ENCODE measurements at places on chromosomes 2 and 18. TPM values are rescaled to one million over a fixed set of nuclear protein-coding genes. Genes with fewer than 3 reads are reported as not detected.

DNA sequence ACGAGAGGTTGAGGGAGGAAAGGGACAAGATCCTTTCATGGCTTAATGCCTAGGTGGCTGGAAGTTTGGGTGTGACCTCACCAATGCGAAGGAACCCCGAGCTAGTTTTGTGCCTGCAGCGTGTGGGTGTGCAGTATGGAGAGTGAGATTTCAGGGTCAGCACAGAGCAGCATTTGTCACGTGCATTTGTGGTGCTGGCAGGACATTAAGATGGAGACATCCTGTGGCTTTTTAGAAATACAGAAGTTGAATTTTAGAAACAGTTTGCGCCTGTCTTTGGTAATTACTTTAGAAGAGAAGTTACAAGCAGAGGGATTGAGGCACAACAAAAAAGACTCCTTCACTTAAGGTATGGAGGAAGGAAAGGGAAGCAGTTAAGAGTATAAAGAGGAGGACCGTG lies 258.2 kb upstream of the THUMPD2 start:
- DNase-seq, result no peak
- H3K27ac ChIP-seq, result no peak overlapping the region
- no peaks in the 10 kb centered on the region for H3K36me3 ChIP-seq
- no peaks in the 10 kb centered on the region for H3K4me1 ChIP-seq
- H3K4me3 ChIP-seq, result no peak overlapping the region

DNA sequence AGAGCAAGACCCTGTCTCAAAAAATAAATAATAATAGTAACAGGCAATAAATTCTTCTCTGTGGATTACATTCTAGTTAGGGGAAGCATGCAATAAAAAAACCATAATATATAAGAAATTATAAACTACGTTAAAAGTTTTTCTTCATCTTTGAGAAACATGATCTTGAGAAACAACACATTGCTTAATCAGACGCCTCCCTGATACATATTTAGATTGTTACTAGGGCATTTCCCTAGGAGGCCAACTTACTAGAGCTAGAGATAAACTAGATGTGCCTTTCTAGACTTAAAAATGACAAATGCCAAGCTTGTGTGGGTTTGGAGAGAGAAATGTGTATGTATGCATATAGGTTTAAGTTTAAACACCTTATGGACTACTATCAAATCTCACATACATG lies 76.3 kb upstream of the GALNT5 start:
- no peaks in the 10 kb centered on the region for H3K27me3 ChIP-seq
- DNase-seq, result no peak
- no peak overlapping the region for H3K27ac ChIP-seq
- H3K4me3 ChIP-seq, result no peak overlapping the region

Gene CHRND
- polyA plus RNA-seq, result 0.43 TPM

- no peak overlapping the region for H3K27ac ChIP-seq
- no peaks in the 10 kb centered on the region for H3K36me3 ChIP-seq
- no peak for DNase-seq
- H3K4me3 ChIP-seq, result no peak overlapping the region
- peaks cover 4% of the 10 kb centered on the region for H3K4me1 ChIP-seq
These were observed 12.8 kb upstream of the ZNF532 start for GRCh38 chr18:58851856-58852255.

- no peaks in the 10 kb centered on the region for H3K36me3 ChIP-seq
- peaks cover 8% of the 10 kb centered on the region for H3K4me1 ChIP-seq
- no peak overlapping the region for H3K27ac ChIP-seq
These were observed 1.5 kb downstream of the RPRM start for GRCh38 chr2:153476816-153477635.

Gene NT5C1B
- not detected for polyA plus RNA-seq

GRCh38 chr2:152453129-152453911 lies 118.3 kb downstream of the FMNL2 start:
- peaks cover 4% of the 10 kb centered on the region for H3K4me1 ChIP-seq
- no peak for DNase-seq
- no peak overlapping the region for H3K27ac ChIP-seq
- H3K27me3 ChIP-seq, result no peaks in the 10 kb centered on the region
- no peak overlapping the region for H3K4me3 ChIP-seq

DNA sequence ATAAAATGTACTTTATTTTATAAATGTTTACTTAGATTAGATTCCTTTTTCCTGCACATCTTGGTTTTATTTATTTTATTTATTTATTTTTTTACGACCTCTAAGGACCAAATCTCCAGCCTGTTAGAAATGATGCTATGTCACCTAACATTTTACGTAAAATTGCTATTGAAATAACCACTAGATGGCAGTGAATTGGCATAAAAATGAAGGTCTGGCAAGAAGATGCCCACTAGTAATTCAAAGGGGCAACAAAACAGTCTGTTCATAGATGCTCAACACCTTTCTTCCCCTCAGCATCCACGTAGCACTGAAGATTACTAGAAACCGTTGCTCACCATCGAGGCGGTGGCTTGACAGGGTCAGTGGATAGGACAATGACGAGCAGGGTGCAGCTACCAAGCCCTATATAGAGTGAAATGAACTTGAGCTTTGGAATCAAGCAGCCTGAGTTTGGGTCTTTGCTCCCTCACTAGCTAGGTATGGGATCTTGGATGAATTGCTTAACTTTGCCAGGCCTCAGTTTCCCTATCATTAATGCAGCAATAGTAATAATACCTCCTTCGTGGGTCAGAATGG lies 128.7 kb upstream of the L3MBTL4 start:
- no peak overlapping the region for H3K27ac ChIP-seq
- H3K27me3 ChIP-seq, result no peaks in the 10 kb centered on the region
- no peak overlapping the region for H3K4me3 ChIP-seq
- no peak for DNase-seq

- no peaks in the 10 kb centered on the region for H3K36me3 ChIP-seq
- H3K4me1 ChIP-seq, result peaks cover 10% of the 10 kb centered on the region
- DNase-seq, result no peak
These were observed 299.6 kb downstream of the AGPS start for GRCh38 chr2:177692042-177692782.

DNA sequence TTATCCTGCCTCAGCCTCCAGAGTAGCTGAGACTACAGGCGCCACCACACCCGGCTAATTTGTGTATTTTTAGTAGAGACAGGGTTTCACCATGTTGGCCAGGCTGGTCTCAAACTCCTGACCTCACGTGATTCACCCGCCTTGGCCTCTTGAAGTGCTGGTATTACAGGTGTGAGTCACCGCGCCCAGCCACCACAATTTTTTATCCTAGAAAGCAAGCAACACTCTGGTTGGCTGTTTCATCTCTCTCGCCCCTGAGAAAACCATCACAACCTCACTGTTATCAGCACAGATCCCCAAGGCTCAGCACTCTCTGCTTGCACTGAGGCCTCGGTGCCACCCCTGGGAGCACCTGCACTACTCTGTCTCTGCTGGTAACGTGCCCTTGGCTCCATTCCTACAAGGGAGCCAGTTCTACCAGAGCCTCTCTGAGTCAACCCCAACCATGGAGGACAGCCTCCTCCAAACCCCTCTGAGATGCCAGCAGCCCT lies 134.8 kb upstream of the AGAP1 start:
- no peaks in the 10 kb centered on the region for H3K27me3 ChIP-seq
- no peaks in the 10 kb centered on the region for H3K36me3 ChIP-seq
- no peak for DNase-seq
- no peak overlapping the region for H3K4me3 ChIP-seq

DNA sequence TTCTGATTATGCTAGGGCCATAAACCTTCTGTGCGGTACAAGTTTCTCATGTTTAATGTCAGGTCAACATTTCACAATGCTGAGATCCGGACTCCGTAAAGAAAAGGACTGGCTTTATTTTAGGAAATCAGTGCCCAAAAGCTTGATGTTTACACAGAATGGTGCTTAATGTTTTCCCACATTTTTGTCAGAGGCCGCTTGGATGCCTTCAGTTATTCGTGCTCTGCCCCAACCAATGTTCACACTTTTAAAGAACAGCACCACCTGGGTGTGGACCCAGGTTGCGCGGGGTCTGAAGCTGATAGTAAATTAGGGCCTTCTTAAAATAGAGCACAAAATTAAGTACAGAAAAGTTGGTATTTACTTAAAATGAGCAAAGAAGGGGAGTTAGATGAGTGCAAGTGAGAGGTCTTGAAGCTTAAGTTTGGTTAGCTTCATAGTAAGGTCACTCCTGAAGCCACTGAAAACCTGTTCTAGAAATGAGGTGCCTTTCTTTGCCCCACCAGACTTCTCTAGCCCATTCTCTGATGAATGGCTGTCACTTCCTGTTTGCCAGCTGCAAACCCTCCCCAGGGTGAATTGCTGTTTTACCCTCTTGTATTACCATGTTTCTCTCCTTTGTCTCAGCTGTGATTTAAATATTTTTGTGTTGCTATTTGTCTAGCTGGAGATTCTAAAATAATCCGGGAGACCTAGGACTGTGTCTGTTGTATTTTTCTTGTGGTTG lies 20.5 kb downstream of the SLC3A1 start:
- no peak for DNase-seq
- no peaks in the 10 kb centered on the region for H3K4me1 ChIP-seq
- no peaks in the 10 kb centered on the region for H3K36me3 ChIP-seq
- H3K27me3 ChIP-seq, result no peaks in the 10 kb centered on the region
- H3K4me3 ChIP-seq, result no peak overlapping the region

Gene CTLA4
- 12.3 TPM for polyA plus RNA-seq

Gene LOXL3
- 1.6 TPM for polyA plus RNA-seq

DNA sequence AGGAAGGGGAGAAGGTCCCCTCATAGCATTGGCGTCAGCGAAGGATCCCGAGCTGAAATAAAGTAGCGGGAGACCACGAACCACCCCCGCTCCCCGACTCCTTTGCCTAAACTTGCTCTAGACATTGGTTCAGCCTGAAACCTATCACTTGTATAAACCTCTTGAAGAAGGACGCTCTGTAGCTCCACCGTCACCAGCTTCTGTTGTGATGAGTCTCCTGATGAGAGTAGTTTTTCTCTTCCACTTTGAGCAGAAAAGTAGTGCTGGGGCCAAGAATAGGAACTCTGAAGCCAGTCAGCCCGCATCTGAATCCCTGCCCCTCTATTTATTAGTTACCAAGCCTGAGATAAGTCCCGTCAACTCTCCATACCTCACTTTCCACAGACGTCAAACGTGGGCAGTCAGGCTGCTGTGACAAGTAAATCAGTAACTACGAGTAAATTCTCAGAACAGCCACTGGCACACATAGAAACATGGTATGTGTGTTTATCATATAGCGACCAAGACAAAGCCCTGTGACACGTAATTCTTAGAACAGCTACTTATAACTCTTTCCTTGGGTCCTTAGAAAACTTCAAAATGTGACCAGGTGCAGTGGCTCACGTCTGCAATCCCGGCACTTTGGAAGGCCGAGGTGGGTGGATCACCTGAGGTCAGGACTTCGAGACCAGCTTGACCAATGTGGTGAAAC lies 61.7 kb downstream of the CD226 start:
- peaks cover 4% of the 10 kb centered on the region for H3K36me3 ChIP-seq
- H3K4me3 ChIP-seq, result no peak overlapping the region
- H3K4me1 ChIP-seq, result no peaks in the 10 kb centered on the region
- DNase-seq, result no peak
- no peak overlapping the region for H3K27ac ChIP-seq

Gene NYAP2
- polyA plus RNA-seq, result 0.02 TPM

DNA sequence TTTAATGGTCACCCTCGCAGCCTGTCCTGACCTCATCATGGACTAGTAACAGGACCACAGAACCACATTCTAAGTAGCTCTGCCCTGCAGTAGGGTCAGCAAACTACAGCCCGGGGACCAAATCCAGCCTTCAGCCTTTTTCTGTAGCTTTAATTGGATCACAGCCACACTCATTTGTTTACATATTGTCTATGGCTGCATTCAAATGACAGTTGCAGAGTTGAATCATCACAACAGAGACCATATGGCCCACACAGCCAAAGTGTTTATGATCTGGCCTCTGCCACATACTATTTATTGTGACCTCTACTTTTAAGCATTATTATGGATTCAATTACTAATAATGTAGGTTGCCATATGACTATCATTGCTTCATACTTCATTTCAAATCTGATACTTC lies 47.7 kb downstream of the MAP3K19 start:
- no peak for DNase-seq
- no peak overlapping the region for H3K4me3 ChIP-seq
- H3K36me3 ChIP-seq, result no peaks in the 10 kb centered on the region
- H3K27me3 ChIP-seq, result no peaks in the 10 kb centered on the region

GRCh38 chr2:95310651-95311050 lies 13.5 kb downstream of the KCNIP3 start:
- H3K27me3 ChIP-seq, result no peaks in the 10 kb centered on the region
- H3K36me3 ChIP-seq, result no peaks in the 10 kb centered on the region
- no peak overlapping the region for H3K27ac ChIP-seq
- no peaks in the 10 kb centered on the region for H3K4me1 ChIP-seq

GRCh38 chr2:73730810-73731209 lies 6.3 kb downstream of the TPRKB start:
- H3K27ac ChIP-seq, result no peak overlapping the region
- no peak for DNase-seq
- H3K4me1 ChIP-seq, result no peaks in the 10 kb centered on the region
- H3K36me3 ChIP-seq, result peaks cover 43% of the 10 kb centered on the region
- no peaks in the 10 kb centered on the region for H3K27me3 ChIP-seq
- no peak overlapping the region for H3K4me3 ChIP-seq

Gene LRRC30
- polyA plus RNA-seq, result 0.05 TPM

GRCh38 chr2:145100301-145100700 lies 580.4 kb upstream of the ZEB2 start:
- H3K4me1 ChIP-seq, result no peaks in the 10 kb centered on the region
- no peaks in the 10 kb centered on the region for H3K27me3 ChIP-seq
- no peak overlapping the region for H3K4me3 ChIP-seq
- no peak for DNase-seq
- no peaks in the 10 kb centered on the region for H3K36me3 ChIP-seq
